Adipocyte (in vitro differentiated cells): ENCODE measurements at places on chromosomes 7 and 10.
A peak's percentile ranks its signal among the peaks of the same experiment; 100 is the strongest.

GRCh38 chr7:123752534-123752933, 3.7 kb upstream of the WASL start:
- DNase-seq, result no peak

- DNase-seq, result peak; percentile 4
These were observed 473.7 kb upstream of the PODXL start for GRCh38 chr7:132030086-132030568.

DNA sequence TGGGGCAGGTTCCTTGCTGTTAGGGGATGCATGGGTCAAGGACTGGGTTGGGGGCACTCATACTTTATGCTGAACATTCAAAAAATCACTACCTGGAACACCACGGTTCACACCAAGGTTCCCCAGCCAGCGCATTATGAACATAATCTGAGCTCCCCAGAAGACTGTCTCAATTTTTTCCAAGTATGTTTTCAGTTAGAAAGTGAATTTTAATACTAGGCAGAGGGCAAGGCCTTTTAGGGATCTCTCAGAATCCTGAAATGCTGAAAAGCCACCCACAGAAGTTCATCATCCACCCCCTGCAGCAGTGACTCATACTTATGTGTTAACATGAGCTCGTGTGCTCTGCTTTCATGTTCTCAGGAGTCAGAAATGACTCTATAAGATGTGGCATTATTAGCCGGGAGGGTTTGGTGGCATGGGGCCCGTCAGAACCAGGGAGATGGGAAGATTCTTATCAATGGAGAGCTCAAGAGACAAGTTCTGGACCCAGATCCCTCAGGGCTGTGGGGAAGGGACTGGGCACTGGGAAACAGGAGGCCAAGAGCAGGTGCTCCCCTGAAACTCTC, 185.2 kb upstream of the ITGB1 start:
- peak; percentile 74 for DNase-seq

DNA sequence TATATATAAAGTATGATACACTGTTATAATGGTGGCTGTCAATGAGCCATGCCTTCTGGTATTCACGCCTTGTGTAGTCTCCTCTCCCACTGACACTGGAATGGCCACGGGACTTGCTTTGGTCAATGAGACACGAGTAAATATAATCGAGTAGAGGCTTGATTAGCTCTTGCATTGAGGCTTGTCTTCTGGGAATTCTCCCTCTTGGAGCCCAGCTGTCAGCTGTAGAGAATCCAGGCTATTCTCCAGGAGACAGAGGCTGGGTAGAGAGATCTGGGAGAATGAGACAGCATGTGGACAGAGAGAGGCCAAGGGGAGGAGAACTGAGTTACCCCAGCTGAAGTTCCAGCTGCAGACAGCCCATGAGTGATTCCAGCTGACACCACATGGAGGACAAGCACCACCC, 25.2 kb upstream of the PLCE1 start:
- no peak for DNase-seq

GRCh38 chr7:157309988-157310668, 26.7 kb upstream of the DNAJB6 start:
- DNase-seq, result peak; percentile 82

GRCh38 chr7:32846630-32847225, 44.8 kb downstream of the KBTBD2 start:
- DNase-seq, result peak; percentile 55

- DNase-seq, result no peak
These were observed 9.8 kb upstream of the LAMB1 start for GRCh38 chr7:108012499-108013430.

DNA sequence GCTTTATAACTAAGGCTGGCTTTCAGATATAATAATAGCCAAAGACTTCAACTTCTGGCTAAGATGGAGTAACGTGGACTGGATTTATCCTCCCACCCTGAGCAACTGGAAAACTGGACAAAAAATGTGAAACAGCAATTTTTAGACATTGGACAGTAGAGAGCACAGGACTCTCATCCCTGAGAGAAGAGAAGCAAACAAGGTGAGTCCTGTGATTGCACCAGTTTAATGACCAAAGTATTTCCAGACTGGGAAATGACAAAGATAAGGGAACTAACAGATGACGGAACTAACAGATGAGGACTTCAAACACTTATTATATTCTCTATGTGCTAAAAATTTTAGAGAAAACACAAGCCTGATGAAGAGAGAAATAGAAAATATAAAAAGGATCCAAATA, 175.7 kb upstream of the SLC25A13 start:
- no peak for DNase-seq

- no peak for DNase-seq
These were observed 34.4 kb downstream of the HSPA12A start for GRCh38 chr10:116707981-116708380.

GRCh38 chr10:94123258-94123995, 129.7 kb downstream of the PLCE1 start:
- peak; percentile 82 for DNase-seq

DNA sequence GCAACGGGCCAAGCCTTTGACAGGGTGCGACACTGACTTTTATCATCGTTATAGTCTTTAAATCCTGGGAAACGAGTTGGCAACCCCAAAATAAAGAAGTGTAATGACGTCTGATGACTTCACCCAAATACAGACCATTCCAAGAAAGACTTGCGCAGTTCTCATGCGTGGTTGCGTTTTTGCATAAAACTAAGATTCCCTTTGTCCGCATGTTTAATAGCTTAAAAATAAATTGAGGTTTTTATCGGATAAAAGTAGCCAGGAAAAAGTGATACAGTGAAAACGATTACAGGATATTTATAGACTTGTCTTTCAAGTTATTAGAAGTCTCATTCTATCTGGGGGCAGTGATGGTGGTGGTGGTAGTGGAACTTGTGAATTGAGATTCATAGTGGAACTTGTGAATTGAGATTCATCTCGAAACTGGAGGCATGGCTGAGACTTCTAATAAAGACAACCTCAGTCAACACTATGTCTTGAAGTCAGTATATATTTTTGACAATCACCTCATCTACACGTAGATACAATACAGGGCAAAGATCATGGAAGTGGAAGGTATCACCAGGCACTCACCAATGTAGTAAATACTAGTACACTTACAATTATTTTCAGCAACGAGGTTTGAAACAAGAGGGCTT, 1.2 kb upstream of the NAMPT start:
- peak; percentile 45 for DNase-seq

DNA sequence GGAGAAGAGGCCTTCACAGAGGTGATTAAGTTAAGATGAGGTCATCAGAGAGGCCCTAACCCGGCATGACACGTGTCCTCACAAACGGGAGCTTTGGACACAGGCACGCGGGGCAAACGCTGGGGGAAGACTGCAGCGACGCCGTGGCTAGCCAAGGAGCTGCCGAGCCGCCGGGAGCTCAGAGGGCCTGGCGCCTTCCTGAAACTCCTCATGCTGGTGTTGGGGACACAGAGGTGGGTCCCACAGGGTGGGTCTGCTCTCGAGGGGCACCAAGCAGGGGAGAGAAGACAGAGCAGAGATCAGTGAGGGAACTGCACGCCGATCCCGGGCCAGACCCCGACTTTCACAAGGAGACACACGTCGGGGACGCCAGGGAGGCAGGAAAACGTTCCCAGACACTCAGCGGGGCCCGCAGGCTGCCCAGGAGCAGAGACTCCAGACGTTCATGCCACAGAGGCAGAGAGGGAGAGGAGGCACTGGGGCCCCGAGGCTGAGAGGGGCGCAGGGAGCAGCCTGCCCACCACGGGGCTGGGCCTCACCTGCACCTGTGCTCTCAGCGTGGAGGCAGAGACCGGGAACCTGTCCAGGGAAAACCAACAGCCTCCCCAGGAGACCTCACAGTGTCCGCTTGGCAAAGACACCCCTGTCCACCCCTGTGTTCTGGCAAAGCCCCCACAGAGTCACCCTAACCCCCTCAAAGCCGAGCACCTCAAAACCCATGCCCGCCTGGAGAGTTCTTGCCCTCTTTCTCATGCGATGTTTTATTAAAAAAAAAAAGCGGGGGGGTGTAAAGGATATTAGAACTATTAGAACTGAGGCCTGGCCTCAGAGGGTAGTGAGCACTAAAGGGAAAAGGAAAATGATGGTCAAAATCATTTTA, 103.8 kb downstream of the PDGFA start:
- DNase-seq, result no peak

DNA sequence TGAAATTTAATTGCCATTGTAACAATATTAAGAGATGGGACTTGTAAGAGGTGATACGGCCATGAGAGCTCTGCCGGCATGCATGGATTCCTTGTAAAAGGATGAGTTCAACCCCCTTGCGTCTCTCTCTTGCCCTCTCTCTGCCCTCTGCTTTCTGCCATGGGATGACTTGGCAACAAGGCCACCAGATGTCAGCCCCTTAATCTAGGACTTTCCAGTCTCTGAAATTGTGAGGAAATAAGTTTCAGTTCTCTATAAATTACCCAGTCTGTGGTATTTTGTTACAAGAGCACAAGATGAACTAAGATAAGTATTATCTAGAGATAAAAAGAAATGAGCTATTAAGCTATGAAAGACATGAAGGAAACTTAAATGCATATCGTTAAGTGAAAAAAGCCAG, 145.7 kb upstream of the AHR start:
- DNase-seq, result no peak

DNA sequence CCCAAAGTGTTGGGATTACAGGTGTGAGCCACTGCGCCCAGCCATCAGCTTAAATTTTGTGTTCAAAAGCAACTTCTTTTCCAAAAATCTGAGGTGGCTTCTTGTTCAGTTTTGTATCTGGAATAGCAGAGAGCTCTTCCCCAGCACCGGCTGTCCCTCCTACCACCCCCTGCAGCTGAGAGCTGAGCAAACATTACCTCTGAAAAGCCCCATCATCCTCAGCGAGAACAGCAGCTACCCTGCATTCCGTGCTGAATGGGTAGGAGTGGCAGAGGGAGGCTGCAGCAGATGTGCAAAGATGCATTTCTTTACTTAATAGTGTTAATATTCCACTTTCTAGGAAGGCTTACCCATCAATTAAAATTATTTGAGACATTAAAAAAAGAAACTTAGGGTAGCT, 31.8 kb downstream of the CCM2 start:
- DNase-seq, result no peak

- DNase-seq, result no peak
These were observed 34.8 kb downstream of the KLF6 start for GRCh38 chr10:3750006-3750816.

DNA sequence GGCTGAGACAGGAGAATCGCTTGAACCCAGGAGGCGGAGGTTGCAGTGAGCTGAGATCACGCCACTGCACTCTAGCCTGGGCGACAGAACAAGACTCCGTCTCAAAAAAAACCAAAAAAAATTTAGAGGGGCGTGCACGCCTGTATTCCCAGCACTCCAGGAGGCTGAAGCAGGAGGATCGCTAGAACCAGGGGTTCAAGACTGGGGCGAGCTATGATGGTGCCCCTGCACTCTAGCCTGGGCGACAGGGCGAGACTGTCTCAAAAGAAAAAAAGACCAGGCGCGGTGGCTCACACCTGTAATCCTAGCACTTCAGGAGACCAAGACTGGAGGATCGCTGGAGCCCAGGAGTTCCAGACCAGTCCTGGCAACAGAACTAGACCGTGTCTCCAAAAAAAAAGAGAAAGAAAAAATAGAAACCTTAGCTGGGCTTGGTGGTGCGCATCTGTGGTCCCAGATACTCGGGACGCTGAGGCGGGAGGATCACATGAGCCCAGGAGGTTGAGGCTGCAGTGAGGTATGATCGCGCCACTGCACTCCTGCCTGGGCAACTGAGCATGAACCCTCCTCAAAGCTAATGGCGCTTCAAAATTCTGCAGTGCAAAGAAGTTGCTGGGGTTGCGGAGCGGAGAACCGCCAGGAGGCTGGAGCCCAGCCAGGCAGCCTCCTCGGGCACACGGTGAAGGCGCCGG, 382 bp upstream of the MBLAC1 start:
- DNase-seq, result no peak

DNA sequence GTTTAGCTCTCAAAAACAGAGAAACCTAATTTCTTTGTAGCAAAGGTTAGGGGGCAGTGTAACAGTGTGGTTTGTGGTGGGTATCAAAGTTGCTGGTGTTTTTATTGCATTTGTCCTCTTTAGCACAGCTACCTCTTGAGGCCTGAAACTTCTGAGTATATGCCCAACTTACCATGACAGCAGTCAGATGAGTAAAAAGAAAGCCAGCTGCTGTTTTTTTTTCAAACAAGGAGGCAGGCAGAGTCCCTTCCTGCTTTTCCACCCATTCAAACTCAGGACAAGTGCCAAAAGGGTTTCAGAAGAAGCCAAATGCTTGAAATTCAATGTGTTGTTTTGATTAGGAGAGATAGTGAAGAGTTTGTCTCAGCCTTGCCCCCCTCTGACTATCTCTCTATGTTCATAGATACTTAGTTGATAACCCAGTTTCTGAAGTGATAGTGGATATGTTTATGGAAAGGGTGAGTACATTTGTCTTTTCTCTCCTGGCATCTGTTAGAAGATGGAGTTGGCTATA, 23.1 kb downstream of the GBF1 start:
- peak; percentile 59 for DNase-seq

GRCh38 chr10:30048768-30049517, 10.4 kb downstream of the JCAD start:
- DNase-seq, result no peak

- no peak for DNase-seq
These were observed 570.0 kb downstream of the LRMDA start for GRCh38 chr10:76001461-76001860.

DNA sequence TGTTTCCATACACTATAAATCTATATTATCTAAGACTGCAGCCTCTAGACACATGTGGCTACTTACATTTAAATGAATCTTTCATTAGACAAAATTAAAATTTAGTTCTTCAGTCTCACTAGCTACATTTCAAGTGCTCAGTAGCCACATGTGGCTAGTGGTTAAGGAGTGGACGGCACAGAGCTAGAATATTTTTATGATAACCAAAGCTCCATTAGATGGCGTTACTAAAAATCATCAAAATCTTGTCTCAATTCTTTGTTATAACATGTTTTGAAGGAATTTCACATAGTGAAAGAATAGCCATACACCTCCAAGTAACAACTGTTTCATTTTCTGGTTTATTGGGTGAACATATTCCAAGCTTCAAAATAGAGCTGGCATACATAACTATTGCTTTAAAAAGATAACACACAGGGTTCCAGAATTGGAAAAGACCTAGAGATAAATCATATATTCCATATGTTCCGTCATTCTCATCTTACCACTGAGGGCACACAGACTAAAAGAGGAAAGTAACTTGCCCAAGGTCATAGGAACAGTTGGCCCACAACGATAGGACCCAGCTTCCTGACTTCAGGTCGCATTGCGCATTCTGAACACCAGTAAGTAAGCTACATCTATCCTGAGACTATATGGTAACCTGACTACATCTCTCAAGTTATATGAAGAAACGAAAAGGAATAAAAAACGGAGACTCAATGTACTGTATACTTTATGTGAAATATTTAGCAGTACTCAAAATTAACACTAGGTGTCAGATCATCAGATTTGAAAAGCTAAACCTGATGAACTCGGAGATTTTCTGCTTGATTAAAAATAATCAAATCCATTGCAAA, 66.6 kb downstream of the CAV1 start:
- DNase-seq, result peak; percentile 77
